Activated naive CD4-positive, alpha-beta T cell (primary cell): ENCODE measurements at places on chromosomes 13 and 19.

DNA sequence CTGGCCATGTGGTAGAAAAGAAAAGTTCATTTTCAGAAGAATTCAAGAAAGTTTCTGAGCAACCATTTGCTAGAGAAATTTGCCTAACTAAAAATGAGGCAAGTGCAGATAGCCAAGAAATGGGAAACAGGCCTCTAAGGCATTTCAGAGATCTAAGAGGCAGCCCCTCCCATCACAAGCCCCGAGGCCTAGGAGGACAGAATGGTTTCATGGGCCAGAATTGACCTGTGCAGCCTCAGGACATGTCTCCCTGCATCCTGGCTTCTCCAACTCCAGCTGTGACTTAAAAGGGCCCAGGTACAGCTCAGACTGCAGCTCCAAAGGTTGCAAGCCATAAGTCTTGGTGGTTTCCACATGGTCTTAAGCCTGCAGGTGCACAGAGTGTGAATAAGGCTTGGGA lies 3.3 kb upstream of the ZNF546 start:
- DNase-seq = no peak

DNA sequence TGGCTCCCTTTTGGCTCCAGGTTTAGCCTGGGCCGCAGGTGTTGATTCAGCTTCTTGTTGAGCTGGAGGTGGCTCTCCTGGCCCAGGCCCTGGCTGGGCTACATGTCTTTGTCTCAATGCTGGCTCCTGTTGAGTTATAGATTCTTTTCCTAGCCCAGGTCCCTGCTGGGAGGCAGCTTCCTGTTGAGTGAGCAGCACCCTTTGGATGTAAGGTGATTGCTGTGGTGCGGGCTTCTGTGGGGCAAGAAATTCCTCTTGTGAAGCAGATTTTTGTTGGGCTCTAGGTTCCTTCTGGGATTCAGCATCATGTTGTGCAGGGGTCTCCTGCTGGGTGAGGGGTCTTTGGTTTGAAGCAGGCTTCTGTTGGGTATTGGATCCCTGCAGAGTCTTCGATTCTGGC lies 545 bp downstream of the LIPE start:
- no peak for DNase-seq

DNA sequence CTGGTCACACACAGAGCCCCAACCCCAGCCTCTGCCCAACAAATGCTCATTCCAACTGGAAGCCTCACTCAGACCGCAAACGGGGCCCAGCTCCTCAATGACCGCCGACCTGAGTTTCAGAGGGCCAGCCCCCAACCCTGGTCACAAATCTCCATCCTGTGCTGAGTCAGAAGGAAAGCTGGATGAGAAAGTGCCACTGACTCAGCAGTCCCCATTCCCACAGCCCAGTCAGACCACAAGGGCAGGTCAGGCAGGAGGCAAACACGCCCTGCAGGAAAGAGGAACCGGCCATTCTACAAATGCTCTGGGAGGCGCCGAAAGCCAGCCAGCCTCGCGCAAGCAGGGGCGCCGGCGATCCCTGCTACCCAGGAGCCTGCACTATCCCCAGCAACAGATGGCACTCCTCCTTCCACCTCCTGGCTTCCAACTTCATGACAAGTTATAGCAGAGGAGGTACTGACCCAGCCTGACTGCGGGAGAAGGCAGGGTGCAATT lies 14.1 kb upstream of the PRKD2 start:
- DNase-seq = no peak

- DNase-seq = no peak
Measured at GRCh38 chr19:20367811-20368294, 197.7 kb downstream of the ZNF737 start.

DNA sequence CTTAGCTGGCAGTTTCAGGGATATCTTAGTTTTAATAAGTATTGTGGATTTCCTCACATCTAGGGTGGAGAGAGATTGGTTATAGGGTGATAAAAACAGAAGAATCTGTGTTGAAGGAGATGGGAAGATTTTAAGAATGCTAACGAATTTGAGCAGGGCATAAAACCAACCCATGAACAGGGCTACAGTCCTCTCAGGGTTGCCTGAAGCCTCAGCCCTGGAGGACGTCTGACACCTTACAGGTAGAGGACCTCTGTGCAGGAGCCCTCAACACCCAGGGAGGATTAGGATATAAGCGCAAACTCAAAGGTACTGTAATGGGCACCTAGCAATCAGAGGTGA lies 461 bp upstream of the WASF3 start:
- no peak for DNase-seq

GRCh38 chr13:48275507-48275906 lies 28.0 kb upstream of the RB1 start:
- DNase-seq = no peak

DNA sequence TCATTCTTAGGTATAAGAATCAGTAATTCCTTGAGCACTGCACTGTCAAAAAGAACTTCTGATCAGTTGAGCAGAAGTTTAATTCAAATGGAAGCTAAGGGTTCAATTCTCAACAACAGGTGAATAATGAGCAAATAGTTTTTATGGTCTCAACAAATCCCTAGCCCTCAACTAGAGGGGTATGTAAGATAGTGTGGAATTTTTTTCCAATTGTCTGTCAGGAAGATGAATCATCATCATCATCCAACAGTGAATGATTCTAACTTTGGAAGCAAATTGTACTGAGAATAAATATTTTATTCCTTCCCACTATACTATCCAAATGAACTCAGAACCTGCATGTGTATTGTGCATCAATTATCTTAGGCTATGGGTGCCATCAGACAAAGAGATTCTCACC lies 372.7 kb downstream of the ENOX1 start:
- DNase-seq = no peak

DNA sequence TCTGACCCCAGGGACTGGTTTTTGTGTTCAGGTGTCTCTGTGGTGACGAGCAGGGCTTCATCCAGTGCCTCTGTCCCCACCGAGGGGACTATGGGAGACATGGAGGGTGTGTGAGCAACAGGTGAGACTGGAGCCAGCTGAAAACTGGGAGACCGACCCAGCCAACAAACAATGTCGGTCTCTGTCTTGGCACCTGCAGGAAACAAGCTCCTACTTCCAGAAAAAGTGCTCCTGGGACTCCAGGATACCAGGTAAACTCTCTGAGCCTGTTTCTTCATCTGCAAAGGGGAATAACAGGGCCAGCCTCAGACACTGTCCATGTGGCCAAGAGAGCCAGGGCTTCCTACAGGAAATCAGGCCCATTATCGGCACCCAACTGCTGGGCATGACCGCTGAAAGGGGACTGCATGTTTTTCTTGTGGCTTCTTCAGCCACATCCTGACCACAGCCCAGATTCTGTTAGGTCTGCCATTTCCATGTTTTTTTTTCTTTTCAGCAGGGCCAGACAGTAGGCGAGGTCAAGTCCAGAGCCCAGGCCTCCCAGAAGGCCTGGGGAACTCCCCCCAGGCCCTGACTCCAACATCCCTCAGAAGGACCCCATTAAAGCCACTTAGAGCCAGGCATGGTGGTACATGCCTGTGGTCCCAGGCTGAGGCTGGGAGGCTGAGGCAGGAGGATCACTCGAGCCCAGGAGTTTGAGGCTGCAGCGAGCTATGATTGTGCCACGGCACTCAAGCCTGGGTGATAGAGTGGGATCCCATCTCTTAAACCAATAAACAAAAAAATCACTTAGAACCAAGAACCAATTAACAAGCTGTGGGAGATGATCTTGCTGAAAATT lies 836 bp upstream of the BST2 start:
- DNase-seq = no peak

DNA sequence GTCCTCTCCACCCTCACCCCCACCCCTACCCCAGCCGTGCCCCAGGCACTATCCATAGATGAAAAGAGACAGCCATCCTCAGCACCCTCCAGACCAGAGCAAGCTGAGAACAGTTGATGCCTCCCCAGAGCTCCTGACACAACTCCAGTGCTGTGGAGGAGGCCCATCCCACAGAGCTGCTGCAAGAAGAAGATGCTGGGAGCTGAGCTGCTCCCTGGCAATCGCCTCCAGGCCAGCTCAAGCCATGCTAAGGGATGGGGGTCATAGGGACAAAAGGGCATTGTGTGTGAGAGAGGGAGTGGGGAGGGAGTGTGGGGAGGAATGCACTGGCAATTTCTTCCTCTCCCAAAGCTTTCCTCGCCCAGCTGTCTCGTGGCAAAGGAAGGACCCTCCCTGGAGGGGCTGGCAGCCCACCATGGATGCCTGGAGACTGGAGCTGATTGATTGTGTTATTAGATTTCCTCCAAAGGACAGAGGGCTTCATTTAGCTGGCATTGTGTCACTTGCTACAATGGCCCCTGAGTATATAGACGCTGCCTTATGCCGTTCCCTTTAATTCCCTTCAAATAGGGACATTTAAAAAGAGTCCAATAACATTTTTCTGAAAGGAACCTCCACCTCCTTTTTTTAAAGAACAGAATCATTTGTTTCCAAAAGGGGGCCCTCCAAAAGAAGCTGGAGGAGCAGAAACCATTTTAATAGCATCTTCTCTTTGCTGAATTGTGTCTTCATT lies 476.4 kb downstream of the FOXO1 start:
- DNase-seq = no peak

- no peak for DNase-seq
Measured at GRCh38 chr13:113151745-113152690, 6.4 kb upstream of the PROZ start.

DNA sequence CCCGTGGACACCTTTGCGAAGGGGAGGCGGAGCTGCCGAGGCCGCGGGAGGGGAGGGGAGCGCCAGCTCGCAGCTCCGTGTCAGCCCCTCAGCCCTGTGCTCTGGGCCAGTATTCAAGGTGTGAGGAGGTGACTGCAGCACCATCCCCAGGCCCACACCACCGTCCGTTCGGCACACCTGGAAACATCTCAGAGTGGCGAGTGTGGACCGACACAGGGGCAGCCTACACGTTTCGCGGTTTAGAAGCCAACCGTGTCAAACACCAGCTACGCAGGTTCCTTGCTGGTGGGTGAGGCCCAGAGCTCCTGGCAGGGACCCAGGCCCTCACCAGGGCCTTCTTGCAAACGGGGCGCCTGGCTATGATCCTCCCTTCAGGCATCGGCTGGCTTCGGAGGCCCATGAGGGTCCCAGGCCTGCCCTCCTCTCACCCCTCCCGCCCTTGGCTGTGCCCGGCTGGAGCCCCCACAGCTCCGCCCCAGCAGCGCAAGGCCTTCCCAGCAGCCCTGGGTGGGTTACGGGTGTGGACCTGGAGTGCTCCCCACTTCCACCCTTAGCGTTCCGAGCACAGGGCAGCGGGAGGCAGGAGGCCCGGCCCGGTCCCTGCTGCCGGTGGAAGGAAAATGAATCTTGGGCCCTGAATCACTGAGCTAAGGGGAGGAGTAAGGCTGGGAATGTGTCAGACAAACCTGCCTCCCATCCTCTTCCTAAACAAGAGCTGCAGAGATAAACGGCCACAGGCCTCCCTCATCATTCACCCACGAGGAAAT lies 1.2 kb downstream of the C13orf46 start:
- DNase-seq = no peak

- DNase-seq = no peak
Measured at GRCh38 chr13:50838031-50838430, 5.5 kb downstream of the DLEU7 start.

DNA sequence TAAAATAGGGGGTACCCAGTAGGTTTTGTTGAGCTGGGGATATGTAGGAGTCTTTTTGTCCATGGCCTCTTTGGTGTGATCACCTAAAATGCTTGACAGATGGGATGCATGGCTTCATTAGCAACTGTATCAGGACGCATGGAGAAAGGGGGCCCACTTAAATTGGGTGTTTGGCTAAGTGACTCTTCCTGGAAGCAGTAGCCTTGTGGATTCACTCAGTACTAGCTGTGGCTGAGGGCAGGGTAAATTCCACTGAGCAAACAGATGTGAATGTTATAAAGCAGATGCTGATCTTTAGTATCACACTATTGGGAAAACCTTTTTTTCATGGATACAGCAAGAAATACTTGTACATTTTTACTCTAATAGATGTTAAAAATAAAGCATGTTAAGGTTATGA lies 140.0 kb downstream of the FGF14 start:
- no peak for DNase-seq

DNA sequence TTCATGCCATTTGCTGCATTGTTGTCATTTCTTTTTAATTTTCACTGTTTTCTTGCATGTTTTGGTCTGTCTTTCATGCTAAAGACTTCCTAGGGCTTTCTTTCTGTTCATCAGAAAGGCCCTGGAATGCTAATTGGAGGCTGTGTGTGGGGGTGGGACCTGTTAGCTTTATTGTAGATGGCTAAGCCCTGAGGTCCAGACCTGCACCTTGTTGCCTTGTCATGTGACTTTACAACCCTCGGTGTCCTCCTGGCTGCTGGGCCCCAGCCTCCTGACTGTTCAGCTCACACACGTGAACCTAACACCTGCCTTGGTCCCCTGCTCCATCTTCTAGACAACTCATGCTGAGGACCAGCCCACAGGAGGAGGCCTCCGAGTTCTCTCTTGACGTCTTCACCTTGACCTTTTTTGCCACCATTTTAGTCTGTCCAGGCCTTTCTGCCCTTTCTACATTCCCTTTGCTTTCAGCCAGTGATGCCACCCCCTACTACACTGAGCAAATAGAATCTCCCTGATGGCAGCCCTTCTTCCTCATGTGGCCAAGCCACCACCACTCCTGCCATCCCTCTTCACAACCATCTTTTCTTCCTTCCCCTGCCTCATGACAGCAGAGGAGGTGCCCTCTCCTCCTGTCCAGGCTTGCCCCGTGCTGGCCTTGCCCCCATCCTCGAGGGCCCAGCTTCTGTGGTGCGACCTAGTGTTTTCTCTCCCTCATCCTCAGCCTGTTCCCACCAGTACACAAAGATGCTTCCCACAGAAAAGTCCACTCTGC lies 41.4 kb upstream of the GPI start:
- DNase-seq = no peak

- no peak for DNase-seq
Measured at GRCh38 chr13:100984085-100984705, 309.6 kb upstream of the TMTC4 start.

GRCh38 chr19:40703029-40703755 lies 12.7 kb upstream of the NUMBL start:
- no peak for DNase-seq

DNA sequence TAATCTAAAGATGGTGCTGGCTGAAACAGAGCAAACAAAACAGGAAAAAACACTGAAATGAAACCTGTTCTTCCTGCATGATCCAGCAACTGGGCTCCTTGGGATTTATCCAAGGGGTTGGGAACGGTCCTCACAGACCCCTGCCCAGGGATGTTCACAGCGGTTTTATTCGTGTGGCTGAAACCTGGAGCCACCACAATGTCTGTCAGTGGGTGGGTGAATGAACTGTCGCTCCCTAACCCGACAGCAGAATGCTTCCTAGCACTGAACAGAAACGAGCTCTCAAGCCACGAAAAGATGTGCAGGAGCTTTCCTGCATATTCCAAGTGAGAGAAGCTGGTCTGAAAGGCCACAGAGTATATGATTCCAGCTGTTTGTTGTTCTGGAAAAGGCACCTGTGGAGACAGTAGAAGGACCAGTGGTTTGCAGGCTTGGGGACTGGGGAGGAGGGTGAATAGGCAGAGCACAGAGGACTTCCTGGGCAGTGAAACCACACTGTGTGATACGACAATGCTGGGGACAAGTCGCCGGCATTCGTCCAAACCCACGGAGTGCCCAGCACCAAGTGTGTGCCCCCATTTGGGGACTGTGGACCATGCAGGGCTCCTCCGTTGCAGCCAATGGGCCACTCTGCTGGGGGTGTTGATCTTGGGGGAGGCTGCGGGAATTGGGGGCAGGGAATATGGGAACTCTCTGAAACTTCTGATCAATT lies 73.9 kb downstream of the TEX29 start:
- no peak for DNase-seq
